Right lobe of liver (tissue), 6 donors: ENCODE measurements at places on chromosomes 12 and 14. TPM values are rescaled to one million over a fixed set of nuclear protein-coding genes. Genes with fewer than 3 reads are reported as not detected.

PLEKHD1 gene
- total RNA-seq: 0.04 TPM

LAG3 gene
- total RNA-seq: 0.18 TPM

FZD10 gene
- total RNA-seq: not detected

PRICKLE1 gene
- total RNA-seq: 2.9 TPM

DBX2 gene
- not detected for total RNA-seq
